Activated T-cell treated with anti-CD3 and anti-CD28 coated beads, Interleukin-2, amount 50 U/mL, for 48 hours (primary cell): ENCODE measurements at places on chromosomes 1 and 21.

GRCh38 chr21:25240974-25241373 is 366.3 kb downstream of the MRPL39 start:
- no peak for DNase-seq

DNA sequence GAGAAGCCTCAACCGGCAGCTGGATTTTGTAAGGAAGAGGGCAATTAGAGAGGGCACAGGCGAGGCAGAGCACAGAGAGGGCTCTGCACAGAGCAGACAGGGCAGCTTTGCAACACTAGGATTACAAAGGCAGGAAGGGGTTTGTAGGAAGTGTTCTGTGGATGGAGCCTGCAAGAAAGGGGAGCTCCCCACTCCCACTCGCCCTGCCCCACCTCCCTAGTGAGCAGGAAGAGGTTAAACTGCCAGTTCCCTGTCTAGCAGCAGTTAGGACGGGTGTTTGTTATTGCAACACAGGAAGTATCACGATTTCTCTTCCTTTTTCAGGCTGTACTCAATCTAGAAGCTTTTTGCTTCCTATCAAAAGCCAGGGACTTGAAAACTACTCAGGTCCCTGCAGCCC is 63.3 kb upstream of the LRRC8D start:
- peak; percentile 62 for DNase-seq

GRCh38 chr21:44383216-44383615 is 29.8 kb downstream of the TRPM2 start:
- DNase-seq, result no peak

DNA sequence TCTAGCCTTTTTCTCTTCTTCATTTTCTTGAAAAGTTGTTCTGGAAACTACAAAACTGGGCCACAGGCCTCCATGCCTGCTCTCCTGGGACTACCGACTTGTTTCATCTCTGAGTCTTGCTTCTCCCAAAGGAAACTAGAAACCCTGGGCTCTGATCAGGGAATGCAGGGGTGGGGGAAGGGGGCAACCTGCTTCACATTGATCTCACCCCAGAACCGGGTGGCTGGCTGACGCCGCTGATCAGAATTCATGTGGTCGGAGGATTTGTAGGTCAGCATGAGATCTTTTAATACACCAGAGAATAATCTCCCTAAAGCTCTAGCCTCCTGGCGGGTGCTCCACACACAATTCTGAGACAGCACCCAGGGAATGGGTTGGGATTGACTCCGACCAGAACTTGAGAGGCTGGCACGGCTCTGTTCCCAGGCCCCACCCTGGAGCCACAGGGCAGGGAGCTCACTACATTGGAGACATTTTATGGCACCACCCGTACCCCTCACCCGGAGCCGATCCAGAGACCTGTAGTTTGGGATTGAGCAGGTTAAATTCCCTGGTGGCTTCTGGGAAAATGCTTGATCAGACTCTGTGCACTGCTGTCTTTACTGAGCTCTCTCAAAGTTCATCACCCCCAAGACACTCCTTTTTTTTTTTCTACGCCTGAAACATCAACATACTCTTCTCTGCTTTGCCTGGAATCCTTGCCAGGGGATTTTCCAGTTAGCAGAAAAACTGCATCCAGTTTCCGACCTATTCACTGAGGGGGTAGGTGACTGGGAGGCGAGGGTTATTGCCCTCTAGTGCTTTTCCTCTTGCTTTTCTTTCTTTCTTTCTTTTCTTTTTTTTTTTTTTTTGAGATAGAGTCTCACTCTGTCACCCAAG is 12.2 kb upstream of the ARHGEF10L start:
- no peak for DNase-seq

GRCh38 chr1:113282893-113283285 is 107.4 kb upstream of the MAGI3 start:
- DNase-seq, result no peak

DNA sequence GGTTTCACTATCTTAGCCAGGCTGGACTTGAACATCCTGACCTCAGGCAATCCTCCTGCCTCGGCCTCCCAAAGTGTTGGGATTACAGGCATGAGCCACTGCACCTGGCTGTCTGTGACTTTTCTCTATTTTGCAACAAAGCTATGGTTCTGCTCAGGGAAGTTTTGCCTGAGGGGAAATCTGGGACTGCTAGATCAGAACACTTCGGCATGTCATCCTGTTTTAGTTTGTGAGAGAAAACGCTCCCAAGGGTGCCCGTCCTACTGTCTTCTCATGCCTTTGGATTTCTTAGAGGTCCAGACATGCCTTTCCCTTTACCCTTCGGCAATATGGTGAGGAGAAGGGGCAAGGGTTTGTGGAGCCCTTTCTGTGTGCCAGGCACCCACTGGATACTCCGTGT is 5.6 kb upstream of the CORT start:
- no peak for DNase-seq

DNA sequence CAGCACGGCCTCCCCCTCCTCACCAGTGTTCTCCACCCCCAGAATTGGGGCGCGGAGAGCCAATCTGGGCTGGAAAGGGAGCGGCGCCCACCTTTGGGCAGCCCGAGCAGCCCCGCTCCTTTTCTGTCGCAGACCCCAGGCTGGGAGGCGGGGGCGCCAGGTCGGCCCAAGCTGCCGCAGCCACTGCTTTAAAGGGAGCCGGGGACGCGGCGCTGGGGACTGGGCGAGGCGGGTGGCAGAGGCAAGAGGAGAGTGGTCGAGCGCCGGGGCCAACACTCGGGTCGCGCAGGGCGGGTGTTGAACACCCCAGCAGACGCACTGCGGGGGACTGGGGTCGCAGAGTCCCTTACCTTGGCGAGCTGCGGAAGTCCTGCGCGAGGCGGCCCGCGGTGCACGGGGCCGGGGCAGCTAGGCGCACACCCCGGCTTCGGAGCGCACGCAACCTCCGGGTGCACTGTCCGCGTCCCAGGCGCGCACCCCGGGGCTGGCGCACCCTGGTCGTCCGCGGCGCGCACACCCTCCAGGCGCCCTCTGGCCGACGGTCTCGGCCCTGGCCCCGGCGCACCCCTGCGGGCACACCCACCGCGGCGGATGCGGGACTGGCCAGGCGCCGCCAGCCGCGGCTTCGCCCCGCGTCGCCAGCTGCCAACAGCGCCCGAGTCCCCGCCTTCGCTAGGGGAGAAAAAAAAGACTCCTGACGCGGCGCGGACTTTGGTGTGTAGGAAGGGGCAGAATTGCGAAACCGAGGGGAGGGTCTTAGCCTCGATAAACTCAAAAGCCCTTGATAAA is at the start of gene KANK4:
KANK4 (minus strand) TSS at position 679 of the 789 bp plus-strand sequence. CDS start 37,870 bp downstream, outside the sequence.
- DNase-seq, result no peak

DNA sequence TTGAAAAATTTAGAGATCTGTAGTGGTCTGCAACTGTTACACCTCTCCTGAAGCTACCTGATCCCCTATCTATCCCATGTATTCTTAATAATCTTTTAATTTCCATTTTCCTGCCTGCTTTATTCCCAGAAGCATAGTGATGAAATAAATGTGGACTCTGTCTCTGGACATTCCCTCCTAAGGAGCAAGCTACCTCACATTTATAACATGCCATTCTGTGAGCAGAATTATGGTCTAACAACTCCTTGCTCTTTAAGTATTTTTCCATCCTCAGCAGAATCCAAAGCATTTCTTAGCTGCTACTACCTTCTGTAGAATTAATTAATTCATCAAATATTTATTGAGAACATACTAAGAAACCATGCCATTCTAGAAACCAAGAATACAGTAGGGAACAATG is 15.1 kb downstream of the CRP start:
- no peak for DNase-seq

DNA sequence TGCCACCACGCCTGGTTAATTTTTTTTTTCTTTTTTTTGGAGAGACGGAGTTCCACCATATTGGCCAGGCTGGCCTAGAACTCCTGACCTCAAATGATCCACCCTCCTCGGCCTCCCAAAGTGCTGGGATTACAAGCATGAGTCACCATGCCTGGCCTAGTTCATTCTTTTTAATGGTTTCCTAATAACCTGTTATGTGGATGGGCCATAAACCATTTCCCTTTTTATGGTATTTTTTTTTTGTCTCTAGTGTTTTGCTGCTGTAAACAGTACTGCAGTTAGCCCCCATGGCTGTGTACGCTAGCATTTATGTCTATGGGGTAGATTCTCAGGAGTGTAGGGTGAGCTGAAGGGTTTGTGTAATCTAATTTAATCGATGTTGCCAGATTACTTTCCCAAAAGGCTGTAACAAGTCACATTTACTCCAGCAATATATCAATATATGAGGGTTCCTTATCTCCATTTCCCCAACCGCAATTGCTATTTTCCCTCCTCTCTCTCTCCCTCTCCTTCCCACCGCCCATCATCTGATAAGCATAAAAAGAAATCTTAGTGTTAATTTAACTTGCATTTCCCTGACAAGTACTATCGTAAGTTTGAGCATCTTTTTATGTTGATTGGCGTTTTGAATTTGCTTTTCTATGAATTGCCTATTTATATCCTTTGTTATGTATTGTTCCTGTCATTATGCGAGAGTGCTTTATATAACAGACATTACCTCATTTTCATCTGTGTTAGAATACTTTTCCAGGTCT is 28.7 kb downstream of the RCSD1 start:
- DNase-seq, result no peak
